ENCODE measurements at places on chromosomes 5 and 9.

GRCh38 chr5:160743027-160743426 is 109.0 kb downstream of the ATP10B start:
- no peak for DNase-seq

GRCh38 chr9:134933076-134933659 is 15.5 kb upstream of the FCN1 start:
- DNase-seq: peak; percentile 56

DNA sequence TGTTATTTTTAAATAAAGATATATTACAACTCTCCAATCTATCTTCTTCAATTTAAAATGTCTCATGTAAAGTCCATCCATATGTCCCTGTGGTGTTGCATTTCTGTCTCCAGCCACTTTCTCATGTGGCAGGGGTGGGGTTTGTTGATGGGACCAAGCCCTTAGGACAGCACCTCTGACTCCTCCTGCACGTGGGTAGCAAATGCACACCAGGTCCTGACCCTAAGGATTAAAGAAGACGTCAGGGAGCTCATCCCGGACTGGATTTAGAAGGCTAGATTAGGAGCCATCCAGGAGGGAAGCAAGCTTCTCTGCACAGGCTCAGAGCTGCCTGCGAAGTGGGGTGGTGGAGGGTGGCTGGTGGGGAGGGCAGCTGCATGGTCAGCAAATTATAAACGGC is 38.9 kb upstream of the FAM120AOS start:
- no peak for DNase-seq

GRCh38 chr9:136578626-136578914 is 32.7 kb upstream of the NOTCH1 start:
- DNase-seq: no peak

DNA sequence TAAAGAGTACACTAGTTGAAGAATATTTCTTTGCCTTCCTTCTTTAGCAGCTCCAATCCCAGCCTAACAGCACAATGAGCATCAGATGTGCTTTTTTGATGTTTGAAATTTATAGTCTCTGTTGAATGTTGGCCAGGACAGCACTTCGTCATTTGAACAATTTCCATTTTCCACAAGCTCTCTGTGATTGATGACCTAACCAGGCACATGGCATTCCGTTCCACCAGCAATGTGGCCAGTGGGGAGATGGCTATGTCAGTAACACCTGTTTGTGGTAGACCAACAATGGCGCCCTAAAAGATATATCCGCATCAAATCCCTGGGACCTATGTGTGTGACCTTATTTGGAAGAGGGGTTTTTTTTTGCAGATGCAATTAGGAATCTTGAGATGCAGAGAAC is 66.8 kb downstream of the PALM2AKAP2 start:
- no peak for DNase-seq

DNA sequence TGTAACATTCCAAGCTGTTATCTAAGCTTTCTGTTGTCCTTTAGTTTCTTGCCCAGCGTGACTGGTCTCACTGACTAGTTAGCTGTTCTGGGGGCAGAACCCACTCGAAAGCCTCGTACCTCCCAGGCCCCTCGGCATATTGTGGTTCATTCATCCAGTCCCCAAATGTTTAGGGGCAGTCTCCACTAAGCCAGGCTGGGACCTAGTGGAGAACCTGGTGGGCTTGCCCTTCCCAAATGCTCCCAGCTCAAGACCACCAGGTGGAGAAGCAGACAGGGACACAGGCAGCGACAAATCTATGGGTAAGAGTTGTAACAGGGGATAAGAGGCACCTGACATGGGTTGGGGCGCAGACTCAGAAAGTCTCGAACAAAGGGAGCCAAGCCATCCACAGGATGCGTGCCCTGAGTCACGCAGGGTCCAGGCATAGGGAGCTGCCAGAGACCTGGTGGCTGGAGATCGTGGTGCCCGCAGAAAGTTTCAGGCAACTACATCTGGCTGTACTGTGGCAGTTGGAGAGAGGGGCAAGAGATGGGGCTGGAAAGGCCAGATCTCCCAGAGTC is 851 bp upstream of the EEIG1 start:
- DNase-seq: no peak

DNA sequence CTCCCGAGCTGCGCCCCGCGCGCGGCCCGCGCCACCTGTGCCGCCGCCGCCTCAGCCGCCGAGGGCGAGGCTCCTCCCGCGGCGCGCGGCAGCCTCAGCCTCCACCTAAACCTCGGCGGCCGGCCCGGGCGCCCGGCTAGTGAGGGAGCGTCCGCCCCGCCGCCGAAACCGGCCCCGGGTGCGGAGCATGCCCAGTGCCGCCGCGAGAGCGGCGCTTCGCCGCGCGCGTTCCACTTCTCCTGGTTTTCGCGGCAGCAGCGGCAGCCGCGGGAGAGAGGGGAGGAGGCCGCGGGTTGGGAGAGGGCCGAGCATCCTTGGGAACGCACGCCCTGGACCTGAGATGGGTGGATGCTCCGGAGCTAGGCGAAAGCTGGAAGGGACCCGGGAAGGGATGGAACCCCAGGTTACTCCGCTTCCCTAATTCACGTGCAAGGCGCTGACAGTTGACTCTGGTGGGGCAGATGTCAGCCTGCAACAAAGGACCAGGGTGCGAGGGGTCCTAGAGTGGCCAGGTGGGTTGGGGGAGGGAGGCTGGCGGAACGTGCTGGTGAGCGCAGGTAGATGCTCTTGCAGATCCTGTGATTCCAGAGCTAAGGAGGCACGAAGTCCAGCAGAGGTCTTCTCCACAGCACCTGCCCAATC is at the start of gene CTNND2:
TSS of gene CTNND2 (minus strand) at position 182 of the 642 bp plus-strand sequence. CDS start 593 bp downstream, outside the sequence.
- DNase-seq: peak; percentile 53

GRCh38 chr5:139877129-139877597 is 81.6 kb downstream of the PSD2 start:
- DNase-seq: no peak

- DNase-seq: no peak
These were observed 289.6 kb downstream of the FGF10 start for GRCh38 chr5:44099643-44100042.

DNA sequence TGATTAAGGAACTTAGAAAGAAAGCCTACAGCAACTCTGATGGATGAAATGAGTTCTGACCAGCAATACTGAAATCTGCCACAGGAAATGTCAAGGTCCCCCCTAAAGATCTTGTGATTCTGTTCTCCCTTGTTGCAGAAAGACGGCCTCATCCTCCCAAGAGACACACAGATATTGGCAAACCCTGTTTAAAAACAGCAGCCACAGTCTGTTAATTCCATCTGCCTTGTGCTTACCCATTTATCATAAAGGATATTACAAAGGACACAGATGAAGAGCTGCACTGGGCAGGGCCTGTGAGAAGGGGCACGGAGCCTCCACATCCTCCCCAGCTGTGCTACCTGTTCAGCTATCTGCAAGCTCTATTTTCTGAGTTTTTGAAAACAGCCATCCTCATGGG is 15.2 kb downstream of the RAPGEF1 start:
- no peak for DNase-seq

DNA sequence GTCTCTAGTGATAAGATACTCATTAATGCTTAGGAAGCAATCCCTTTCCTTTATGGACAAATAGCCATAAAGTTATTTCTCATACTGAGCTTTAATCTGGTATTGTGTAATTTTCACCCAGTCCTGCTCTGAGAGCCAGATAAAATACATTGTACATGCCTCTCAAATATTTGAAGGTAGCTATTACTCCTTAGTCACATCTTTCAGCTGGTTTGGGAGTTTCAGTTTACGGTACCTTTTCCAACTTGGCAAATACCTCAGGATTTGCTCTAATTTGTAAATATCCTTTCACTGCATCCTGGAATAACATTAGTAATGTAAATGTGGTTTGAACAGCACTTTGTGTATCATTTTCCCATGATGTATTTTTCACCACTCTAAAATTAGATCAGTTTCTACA is 47.4 kb downstream of the ABHD17B start:
- DNase-seq: no peak

GRCh38 chr9:124017051-124017928 is 5.7 kb downstream of the LHX2 start:
- no peak for DNase-seq

GRCh38 chr9:11871852-11872251 is 821.3 kb upstream of the TYRP1 start:
- no peak for DNase-seq

DNA sequence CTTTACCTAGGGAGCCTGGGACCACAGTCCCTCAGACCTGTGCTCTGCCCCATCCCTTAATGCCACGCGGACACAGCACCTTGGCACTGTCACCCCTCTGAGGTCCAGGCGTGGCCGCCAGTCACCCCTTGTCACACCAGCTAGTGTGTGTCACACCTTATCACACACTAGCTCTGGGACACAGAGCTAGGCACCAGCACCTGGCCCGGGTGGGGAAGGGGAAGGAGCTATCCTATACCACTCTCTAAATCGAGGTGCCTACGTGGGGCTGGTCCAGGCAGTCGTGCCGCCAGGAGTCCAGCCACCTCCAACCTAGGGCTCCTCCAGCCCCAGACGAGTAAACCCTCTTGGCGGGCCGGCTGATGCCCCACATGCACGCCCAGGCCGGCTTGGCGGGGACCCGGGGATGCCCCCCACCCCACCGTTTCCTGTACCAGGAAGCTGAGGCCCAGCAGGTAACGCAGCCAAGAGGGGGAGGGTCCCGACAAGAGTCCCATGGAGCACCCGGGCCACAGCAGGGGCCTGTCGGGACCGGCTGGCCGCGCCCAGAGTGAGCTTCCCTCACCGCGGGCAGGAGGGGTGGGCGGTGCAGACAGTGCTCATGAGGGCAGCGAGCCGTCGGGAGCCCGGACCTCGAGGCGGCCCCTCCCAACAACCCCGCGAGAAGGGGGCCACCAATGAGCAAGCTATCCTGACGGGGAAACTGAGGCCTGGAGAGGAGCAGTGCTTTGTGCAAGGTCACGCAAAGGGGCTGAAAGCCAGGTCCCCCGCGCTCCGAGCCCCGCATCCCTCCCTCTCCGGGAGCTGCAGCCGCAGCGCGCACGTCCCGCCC is 550 bp downstream of the CORO2A start:
- peak; percentile 49 for DNase-seq

DNA sequence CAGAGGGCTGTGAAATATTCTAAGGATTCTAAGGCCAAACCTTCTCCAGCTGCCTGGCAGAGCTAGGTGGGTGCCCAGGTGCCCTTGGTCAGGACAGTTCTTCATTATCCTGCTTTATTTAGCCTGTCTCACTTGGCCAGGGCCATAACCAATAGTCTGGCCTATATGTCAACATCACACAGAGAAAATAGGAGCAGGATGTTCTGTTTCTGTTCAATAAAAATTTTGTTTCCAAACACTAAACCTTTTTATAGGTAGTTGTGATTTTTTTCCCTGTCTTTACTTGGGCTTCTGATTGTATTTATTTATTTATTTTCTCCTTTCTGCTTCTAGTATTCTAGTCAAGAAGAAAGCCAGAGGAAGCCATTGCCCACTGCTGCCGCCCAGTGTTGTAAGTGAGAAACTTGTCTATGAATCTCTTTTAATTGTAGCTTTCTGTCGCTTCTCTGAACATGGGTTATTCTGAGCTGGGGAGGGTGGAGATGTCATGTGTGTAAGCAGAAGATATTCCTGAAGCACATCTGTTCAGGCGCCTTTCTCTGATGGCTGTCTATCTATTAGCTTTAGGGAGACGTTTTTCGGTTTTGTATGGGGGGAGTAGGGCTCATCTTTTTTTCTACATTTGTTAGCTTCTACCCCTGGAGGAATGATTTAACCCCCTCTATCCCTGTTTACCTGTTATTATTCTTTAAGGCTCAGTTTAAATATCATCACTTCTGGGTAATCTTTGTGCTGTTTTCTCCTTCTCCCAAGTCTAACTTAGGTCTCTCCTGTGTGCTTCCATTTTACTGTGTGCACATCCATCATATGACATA is 97.1 kb downstream of the UNC13B start:
- DNase-seq: peak; percentile 81

- DNase-seq: no peak
These were observed 100.0 kb upstream of the IL6ST start for GRCh38 chr5:56094579-56095361.

- no peak for DNase-seq
These were observed 20.2 kb upstream of the TNC start for GRCh38 chr9:115138151-115138550.

- DNase-seq: no peak
These were observed 118.1 kb downstream of the TRPM3 start for GRCh38 chr9:71003346-71003745.

- no peak for DNase-seq
These were observed 229.5 kb downstream of the PAPPA start for GRCh38 chr9:116383133-116383532.

- no peak for DNase-seq
These were observed 17.7 kb upstream of the LRRC14B start for GRCh38 chr5:173392-174290.

DNA sequence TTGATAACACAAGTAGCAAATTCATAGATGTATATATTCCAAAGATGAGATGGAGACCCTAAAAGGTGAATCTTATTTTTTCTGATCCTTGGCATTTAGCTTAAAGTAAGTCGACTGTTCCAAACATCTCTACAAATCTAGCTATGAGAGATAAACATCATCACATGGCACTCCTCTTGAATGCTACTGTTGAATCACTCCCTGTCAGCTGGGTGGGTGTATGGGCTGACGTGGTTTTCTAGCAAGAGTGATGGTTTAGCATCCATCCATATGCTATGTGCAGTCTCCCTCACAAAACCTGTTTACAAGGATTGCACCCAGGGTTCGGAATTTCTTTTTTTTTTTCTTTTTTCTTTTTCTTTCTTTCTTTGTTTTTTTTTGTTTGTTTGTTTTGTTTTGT is 13.8 kb downstream of the ACO1 start:
- no peak for DNase-seq

DNA sequence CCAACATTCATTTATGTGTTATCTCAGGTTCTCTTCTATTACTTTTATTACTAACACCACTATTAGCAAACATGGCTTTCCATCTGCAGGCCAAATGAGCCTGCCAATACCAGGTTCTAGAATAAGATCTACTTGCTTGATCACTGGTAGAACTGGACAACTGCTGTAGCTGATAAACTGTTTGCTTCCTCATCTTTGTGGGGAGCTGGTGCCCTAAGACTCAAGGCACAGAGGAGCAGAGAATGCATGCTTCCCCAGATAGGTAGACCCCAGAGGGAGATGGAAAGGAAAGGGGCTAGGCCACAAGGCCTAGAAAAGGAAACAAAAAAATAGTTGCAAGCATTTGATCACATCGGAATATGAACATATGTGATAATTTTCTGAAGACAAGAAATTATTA is 30.7 kb upstream of the AUH start:
- DNase-seq: no peak

DNA sequence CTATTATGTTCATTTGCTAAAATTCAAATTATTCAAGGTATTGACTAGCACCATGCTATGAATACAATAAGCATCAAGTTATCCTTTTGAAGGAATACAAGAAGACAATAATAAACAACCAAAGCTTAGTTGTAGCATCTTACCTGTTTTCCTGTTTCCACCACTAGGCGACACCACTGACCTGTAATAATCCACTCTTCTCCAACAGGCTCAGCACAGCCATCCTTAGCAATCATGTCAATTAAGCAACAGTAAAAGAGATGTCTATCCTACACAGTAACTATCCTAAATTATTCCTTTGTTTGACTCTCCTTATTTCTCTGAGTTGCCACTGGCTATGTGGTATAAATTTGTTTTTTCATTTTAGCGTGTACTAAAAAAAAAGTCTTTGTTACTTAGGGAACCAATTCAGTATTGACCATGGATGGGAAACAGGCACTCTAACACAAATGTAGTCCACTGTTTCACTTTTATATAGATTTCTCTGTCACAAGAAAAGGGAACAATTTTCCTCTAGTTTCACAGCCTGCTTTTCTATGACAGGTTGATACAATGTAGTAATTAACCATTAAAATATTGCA is 46.2 kb downstream of the PCA3 start:
- no peak for DNase-seq

GRCh38 chr9:2778816-2779215 is 61.5 kb downstream of the KCNV2 start:
- DNase-seq: no peak
